ENCODE measurements at places on chromosomes 6 and 20. TPM values are rescaled to one million over a fixed set of nuclear protein-coding genes. Genes with fewer than 3 reads are reported as not detected.
A peak's percentile ranks its signal among the peaks of the same experiment; 100 is the strongest.

DNA sequence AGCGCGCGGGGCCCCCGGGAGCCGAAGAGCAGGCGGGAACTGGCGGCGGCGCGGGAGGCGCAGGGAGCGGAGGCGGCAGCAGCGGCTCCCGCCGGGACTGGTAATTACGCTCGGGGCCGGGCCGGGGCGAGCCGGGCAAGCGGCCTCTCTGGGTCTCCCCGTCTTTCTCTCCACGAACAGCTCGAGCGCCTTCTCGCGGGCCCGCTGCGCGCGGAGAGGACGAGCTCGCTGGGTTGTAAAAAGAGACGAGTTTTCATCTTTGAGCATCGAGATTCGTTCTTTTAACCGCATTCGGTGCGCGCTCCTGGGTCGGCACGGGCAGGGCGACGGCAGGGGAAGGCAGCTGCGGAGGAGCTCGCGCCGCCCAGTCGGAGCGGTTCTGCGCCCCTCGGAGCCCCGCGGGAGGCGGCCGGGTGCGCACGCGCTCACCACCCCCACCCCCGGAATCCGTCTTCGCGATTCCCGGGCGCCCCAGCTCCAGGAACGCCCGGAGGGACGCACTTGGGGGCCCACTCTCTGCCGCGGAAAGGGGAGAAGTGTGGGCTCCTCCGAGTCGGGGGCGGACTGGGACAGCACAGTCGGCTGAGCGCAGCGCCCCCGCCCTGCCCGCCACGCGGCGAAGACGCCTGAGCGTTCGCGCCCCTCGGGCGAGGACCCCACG, 38.0 kb downstream of the YTHDF1 start:
- no peak overlapping the region for H3K4me3 ChIP-seq
- H3K27me3 ChIP-seq: peaks cover 97% of the 10 kb centered on the region
- no peak for DNase-seq
- no peak overlapping the region for H3K27ac ChIP-seq
- peaks cover 28% of the 10 kb centered on the region for H3K4me1 ChIP-seq

GRCh38 chr20:50577175-50578018, 67.2 kb downstream of the PTPN1 start:
- peaks cover 78% of the 10 kb centered on the region for H3K36me3 ChIP-seq
- peak overlapping the region; percentile 38 for H3K27ac ChIP-seq
- H3K4me1 ChIP-seq: peaks cover 53% of the 10 kb centered on the region
- no peaks in the 10 kb centered on the region for H3K27me3 ChIP-seq
- peak; percentile 76 for DNase-seq
- no peak overlapping the region for H3K4me3 ChIP-seq

GRCh38 chr20:46341074-46342009, 33.0 kb upstream of the CDH22 start:
- no peak overlapping the region for H3K4me3 ChIP-seq
- DNase-seq: no peak
- peaks cover 11% of the 10 kb centered on the region for H3K4me1 ChIP-seq

DNA sequence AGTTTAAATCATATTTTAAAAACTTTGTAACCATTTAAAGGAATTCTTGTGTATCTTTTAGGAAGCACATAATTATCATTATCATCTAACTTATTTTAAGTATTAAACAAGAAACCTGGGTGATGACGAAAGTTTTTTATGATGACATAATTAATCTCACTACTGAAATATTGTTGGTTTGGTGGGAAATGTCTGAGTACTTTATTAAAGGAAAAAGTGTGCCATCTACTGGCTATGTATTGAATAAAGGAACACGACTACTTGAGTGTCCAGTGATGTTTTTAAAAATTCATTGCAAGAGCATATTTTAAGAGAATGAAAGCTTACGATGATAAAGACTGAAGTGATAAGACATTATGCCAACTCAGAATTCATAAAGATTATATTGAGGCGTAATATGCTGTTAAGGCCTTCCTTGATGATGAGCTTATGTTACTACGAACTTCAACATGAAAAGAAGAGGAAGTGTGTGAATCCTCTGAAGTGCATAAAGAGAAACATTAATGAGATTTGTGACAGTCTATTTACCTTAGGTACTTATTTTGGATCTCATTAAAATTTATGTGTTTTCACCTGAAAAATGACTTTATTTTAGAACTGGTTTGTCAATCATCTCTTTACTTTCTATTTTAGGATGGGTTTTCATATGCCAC, 12.0 kb upstream of the TRMT11 start:
- no peaks in the 10 kb centered on the region for H3K36me3 ChIP-seq
- H3K27ac ChIP-seq: no peak overlapping the region
- no peak overlapping the region for H3K4me3 ChIP-seq
- DNase-seq: no peak
- H3K27me3 ChIP-seq: no peaks in the 10 kb centered on the region

DNA sequence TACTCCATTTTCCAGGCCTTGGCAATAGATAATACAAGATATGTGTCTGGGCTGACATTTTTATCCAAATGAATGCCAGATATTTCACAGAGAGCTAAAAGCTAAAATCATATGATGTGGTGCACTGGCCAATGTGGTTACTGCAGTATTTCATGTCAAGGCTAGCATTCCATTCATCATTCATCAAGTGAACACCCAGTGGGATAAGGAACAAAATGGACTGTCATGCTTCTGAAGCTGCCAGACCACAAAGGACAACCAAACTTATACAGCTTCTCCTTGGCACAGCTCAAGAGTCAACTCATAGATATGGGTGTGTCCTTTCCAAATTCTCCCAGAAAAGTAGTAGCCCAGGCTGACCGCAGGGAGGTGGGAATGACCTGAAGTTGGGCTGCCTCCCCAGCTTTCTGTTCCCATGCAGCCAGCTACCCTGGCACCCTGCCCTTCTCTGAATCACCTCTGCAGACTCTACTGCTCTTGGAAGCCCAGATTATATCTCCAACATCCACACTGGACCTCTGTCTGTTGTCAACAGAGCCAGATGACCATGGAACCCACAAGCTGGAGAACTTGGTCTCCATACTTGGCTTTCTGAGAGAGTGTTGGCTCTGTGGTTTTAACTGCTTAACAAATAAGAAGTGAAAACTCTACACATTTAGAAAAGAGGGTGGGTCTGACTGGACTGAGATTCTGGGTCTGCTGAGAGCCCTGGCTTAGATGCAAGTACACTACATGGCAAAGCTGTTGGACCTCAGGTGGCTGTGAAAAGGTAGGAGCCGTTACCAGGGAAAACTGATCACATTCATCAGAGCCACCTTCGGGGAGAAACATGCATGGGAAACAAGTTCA, 122.8 kb downstream of the ALDH8A1 start:
- H3K4me1 ChIP-seq: no peaks in the 10 kb centered on the region
- no peak overlapping the region for H3K4me3 ChIP-seq
- H3K27me3 ChIP-seq: no peaks in the 10 kb centered on the region
- no peaks in the 10 kb centered on the region for H3K36me3 ChIP-seq
- no peak overlapping the region for H3K27ac ChIP-seq

- H3K27ac ChIP-seq: no peak overlapping the region
- H3K4me1 ChIP-seq: peaks cover 10% of the 10 kb centered on the region
- no peak overlapping the region for H3K4me3 ChIP-seq
- no peaks in the 10 kb centered on the region for H3K36me3 ChIP-seq
- peaks cover 14% of the 10 kb centered on the region for H3K27me3 ChIP-seq
These were observed 41.7 kb upstream of the PRELID3B start for GRCh38 chr20:59084041-59084850.

DNA sequence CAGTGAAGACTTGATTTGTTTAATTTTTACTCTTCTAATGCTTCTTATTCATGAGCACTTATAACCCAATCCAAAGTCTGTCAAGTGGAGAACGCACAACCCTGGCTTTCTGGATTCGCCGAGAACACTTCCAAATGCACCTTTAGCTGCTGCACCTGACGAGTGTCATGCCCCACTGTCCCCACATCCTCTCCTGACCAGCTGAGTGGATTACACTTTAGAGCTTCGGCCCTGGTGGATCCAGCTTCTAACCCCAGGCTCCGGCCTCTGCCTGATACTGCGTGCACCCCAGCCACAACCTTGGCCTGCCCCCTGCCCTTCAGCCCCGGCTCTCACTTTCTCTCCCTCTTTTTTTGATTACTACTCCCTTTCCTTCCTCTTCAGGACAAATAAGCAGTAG, 258.8 kb downstream of the TMEM242 start:
- no peaks in the 10 kb centered on the region for H3K36me3 ChIP-seq
- no peak overlapping the region for H3K4me3 ChIP-seq
- DNase-seq: no peak
- H3K27me3 ChIP-seq: no peaks in the 10 kb centered on the region
- H3K4me1 ChIP-seq: peaks cover 54% of the 10 kb centered on the region

DNA sequence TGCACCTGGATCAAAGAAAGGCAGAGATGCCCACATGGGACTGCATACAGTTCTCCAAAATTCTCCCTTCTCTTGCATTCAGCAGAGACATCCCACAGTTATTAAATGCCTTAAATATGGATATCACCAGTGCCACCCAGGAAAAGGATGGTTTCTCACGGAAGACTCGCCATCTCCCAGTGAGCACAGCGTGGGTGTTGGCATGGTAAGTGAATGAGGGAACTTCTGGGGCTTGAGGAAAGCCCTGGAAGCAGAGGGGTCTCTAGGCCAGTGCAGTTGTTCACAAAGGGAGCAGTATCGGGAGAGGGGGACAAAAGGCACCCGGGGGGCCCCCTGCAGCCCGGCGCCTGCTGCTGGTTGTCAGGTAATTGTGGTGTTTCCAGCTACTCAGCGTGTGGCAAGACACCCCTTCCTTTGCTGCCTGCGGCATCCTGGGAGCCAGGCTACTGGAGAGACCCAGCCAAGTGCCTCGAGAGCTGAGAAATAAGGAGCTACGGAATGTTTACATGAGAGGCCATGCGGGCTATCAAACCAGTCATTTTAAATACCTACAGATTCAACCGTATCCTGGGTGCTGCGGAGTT, 125.4 kb downstream of the PXDC1 start:
- H3K27ac ChIP-seq: no peak overlapping the region
- H3K27me3 ChIP-seq: peaks cover 10% of the 10 kb centered on the region
- H3K4me1 ChIP-seq: no peaks in the 10 kb centered on the region
- no peak for DNase-seq
- H3K4me3 ChIP-seq: no peak overlapping the region

GRCh38 chr6:150297327-150298029, 71.3 kb upstream of the IYD start:
- H3K4me3 ChIP-seq: no peak overlapping the region
- no peaks in the 10 kb centered on the region for H3K36me3 ChIP-seq
- no peaks in the 10 kb centered on the region for H3K4me1 ChIP-seq
- no peak overlapping the region for H3K27ac ChIP-seq
- DNase-seq: no peak

- H3K4me1 ChIP-seq: no peaks in the 10 kb centered on the region
- no peak overlapping the region for H3K27ac ChIP-seq
- no peaks in the 10 kb centered on the region for H3K36me3 ChIP-seq
- no peak for DNase-seq
- no peaks in the 10 kb centered on the region for H3K27me3 ChIP-seq
- H3K4me3 ChIP-seq: no peak overlapping the region
These were observed 482.9 kb downstream of the PTPRT start for GRCh38 chr20:42706759-42707158.

GRCh38 chr20:10739566-10739965, 65.8 kb upstream of the JAG1 start:
- DNase-seq: no peak
- H3K4me3 ChIP-seq: peak overlapping the region; percentile 47
- H3K4me1 ChIP-seq: peaks cover 11% of the 10 kb centered on the region
- H3K27ac ChIP-seq: peak overlapping the region; percentile 49

DNA sequence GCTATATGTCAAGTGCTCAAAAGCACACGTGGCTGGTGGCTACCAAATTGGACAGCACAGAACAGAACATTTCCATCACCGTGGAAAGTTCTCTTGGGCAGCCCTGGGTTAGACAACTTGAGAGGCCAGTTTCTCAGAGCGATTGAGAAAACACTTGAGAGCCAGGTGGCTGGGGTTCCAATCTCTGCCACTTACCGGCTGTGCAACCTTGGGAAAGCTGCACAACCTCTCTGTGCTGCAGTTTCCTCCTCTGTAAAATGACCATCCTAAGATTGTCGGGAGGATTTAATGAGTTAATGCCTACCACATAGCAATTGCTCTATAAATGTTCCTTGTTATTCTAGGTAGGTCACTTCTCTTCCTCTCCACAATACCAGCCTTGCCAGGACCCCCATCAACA, 25.1 kb upstream of the NFATC2 start:
- H3K27ac ChIP-seq: no peak overlapping the region
- peaks cover 48% of the 10 kb centered on the region for H3K4me1 ChIP-seq
- no peak overlapping the region for H3K4me3 ChIP-seq
- peaks cover 28% of the 10 kb centered on the region for H3K27me3 ChIP-seq

- H3K4me1 ChIP-seq: no peaks in the 10 kb centered on the region
- H3K27ac ChIP-seq: no peak within 1 kb of the TSS
- no peak for DNase-seq
- H3K27me3 ChIP-seq: peaks cover 38% of the 10 kb centered on the region
These were observed at the start of gene TRIM15 for GRCh38 chr6:30163090-30163917. Gene TRIM15 (plus strand): TSS chr6:30163546. CDS start chr6:30163685, 139 bp downstream.

DNA sequence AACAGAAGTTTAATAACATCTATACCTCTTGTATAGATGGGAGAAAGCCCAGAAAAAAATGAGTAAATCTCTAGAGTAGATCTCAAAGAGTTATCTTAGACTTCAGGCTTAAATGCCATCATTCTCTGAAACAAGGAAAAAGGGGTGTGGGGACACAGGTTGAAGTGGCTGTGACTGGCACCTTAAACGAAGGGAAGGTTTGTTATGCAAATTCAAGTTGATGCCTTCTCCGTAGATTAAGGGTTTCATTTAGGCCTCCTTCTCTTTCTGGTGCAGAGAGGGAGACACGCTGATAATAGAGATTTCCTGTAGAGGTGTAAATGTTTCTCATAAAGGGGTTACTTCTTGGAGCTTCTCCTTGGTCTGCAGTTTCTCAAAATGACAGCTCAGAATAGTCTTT, 252.1 kb downstream of the CD83 start:
- no peak for DNase-seq
- no peaks in the 10 kb centered on the region for H3K27me3 ChIP-seq
- no peak overlapping the region for H3K4me3 ChIP-seq
- H3K36me3 ChIP-seq: no peaks in the 10 kb centered on the region

DNA sequence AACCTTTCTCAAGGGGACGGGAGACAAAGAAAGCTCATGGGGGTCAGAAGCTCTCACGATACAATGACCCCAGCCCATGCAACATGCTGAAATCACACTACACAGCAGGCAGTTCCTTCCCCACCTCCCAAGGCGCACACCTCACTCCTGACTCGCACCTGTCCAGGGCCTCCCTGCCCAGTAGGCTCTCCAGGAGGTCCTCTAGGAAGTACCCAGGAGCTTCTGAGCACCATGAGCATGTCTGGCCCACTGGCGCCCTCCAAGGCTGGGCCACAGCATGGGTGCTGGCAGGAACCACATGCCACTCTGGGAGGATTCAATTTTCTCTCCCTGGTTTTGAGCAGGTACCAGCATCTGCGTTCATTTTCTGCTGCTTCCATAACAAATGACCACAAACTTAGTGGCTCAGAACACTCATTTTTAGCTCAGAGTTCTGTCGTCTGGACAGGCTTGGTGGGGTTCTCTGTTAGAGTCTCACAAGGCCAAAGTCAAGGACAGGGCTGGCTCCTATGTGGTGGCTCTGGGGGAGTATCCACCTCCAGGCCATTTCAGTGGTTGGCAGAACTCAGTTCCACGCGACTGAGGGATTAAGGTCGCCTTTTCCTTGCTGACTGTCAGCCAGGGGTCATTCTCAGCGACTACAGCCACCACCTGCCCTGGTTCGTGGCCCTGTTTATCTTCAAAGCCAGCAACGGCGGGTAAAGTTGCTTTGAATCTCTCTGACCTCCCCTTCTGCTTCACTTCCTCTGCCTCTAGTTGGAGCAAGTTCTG, 32.7 kb downstream of the ACSS1 start:
- no peak for DNase-seq
- no peaks in the 10 kb centered on the region for H3K27me3 ChIP-seq
- peaks cover 70% of the 10 kb centered on the region for H3K4me1 ChIP-seq
- peaks cover 5% of the 10 kb centered on the region for H3K36me3 ChIP-seq
- H3K4me3 ChIP-seq: no peak overlapping the region

The WDR27 gene
- total RNA-seq: 5.2 TPM

The F13A1 gene
- total RNA-seq: 98.7 TPM

The C6orf58 gene
- not detected for total RNA-seq

The IRF4 gene
- 0.74 TPM for total RNA-seq

The SLC12A5 gene
- not detected for total RNA-seq

The DEFB126 gene
- total RNA-seq: not detected

The CSTF1 gene
- total RNA-seq: 23.7 TPM

The ESF1 gene
- 16.0 TPM for total RNA-seq
